ENCODE measurements at places on chromosomes 11 and 22.

GRCh38 chr11:87187930-87188329 is 150.2 kb downstream of the TMEM135 start:
- no peak for DNase-seq

- DNase-seq: no peak
Measured at GRCh38 chr11:126192361-126192760, 19.1 kb downstream of the RPUSD4 start.

GRCh38 chr11:69540118-69541000 is 58.9 kb downstream of the LINC01488 start:
- no peak for DNase-seq

DNA sequence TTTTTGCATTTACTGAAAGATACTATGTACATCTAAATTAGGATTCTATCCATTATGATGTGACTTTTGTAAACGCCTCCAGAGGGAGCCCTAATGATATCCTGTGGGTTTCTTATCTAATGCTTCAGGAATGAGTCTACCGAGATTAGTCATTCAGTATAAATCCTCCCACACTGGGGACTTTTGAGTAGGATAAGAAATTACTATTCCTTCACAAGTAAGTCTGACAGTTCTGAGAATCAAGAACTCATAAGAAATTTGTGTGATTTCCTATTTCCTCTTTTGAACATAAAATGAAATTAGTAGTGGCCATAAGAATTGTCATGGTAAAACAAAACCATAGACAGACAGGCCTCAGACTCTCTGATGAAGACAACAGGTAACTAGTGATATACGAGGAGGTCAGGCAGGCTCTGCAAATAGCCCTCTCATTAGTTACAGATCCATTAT is 10.0 kb upstream of the OR5M1 start:
- DNase-seq: no peak

- DNase-seq: no peak
Measured at GRCh38 chr22:42442748-42443147, 10.5 kb upstream of the NFAM1 start.

GRCh38 chr11:85118151-85118550 is 509.0 kb downstream of the DLG2 start:
- no peak for DNase-seq

DNA sequence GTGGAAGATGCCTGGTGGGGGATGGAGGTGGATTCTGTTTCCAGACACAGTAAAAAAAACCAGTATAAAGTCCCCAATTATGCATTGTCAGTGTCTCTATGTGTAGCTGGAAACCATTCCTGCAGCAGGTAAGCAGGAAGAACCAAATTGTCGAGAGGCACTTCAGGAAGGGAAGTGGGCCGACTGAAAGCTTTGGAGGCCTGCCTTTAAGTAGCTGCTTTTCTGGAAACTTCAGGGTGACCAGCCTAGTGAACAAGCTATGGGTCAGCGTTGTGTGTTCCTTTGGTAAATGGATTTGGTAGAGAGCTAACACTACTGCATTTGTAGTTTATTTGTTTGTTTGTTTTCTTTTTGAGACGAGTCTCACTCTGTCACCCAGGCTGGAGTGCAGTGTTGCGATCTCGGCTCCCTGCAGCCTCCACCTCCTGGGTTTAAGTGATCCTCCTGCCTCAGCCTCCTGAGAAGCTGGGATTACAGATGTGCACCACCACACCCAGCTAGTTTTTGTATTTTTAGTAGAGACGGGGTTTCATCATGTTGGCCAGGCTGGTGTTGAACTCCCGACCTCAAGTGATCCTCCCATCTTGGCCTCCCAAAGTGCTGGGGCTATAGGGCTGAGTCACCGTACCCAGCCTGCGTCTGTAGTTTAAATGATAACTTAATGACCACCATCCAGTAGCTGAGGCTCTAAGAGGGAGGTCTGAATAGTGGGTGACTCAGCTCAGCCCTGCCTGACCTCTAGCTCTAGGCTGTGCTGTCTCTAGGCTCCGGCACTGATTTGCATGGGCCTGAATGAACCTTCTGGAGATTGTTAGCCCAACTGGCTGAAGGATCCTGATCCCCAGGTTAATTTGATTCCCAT is 12.8 kb downstream of the PTPRJ start:
- DNase-seq: no peak

GRCh38 chr22:48619721-48620120 is 1208.0 kb downstream of the BRD1 start:
- no peak for DNase-seq

GRCh38 chr11:98053851-98054250 is 966.9 kb upstream of the CNTN5 start:
- DNase-seq: no peak

DNA sequence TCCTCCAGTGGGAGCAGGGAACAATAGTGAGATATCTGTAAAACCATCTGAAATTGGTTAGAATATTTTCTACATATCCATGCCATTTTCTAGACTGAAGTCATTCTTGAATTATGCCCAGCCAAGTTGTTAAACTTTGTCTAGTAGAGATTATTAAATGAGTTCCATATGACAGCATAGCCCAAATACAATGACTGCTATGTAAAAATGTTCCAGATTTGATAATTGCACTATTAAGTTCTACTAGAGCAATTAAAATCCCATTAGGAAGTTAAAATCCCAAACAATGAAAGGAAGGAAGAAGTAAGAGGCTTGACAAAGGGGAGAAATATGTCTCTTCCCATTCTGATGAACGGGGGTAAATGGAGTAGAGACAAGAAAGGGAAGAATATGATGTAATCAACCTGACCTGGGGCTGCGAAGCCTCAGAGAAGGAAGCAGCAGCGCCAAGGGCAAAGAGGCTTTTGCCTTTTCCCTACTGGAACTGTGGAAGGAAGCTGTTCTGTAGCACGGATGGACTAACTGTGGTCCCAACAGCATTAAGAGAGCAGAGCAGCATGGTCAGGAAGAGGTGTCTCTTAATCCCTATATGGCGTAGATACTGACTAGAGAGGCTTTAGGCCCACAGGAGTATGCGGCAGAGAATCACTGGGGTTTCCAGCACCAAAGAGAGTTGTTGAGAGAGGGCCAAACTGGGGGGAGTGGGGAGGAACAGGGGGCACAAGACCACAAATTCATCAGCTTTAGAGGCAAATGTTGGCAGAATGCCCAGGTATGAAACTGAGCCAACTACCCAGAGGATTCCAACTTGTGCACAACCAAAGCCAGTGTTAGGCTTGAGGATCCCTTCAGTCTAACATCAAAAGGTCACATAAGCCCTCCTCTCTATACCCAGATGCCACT is 26.7 kb downstream of the RRP8 start:
- DNase-seq: no peak

- DNase-seq: no peak
Measured at GRCh38 chr11:79390477-79390876, 50.4 kb downstream of the TENM4 start.

DNA sequence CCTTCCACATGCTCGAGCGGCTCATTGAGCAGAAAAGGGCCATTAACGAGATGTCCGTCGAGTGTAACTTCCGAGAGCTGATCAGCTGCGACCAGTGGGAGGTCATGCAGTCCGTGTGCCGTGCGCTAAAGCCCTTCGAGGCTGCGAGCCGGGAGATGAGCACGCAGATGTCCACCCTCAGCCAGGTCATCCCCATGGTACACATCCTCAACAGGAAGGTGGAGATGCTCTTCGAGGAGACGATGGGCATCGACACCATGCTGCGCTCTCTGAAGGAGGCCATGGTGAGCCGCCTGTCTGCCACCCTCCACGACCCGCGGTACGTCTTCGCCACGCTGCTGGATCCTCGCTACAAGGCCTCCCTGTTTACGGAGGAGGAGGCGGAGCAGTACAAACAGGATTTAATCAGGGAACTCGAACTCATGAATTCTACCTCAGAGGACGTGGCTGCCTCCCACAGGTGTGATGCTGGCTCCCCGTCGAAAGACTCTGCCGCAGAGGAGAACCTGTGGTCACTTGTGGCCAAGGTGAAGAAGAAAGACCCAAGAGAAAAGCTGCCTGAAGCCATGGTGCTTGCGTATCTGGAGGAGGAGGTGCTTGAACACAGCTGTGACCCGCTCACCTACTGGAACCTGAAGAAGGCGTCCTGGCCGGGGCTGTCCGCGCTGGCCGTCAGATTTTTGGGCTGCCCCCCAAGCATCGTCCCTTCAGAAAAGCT is 31.7 kb downstream of the ALG12 start:
- DNase-seq: no peak

DNA sequence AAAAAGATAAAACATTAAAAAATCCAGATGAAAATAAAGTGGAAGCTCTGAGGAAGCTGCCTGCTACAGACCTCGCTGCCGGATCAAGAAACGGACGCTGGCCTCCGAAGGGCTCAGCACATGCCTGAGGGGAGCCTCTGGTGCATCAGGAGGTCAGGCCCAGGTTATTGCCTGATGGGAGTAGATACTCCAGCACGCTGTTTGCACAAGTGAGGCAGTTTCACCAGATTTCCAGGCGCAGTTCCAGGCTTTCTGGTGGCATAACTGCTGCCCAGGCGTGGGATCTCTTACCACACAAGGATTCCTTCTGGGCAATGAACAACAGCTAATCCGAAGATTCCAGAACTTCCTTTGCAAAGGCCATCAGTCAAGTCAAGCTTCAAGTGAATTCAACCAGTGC is 154.2 kb downstream of the MPPED1 start:
- no peak for DNase-seq

- DNase-seq: no peak
Measured at GRCh38 chr22:43447380-43447779, 35.6 kb downstream of the MPPED1 start.

GRCh38 chr11:34599406-34599945 is 21.4 kb upstream of the EHF start:
- no peak for DNase-seq

GRCh38 chr11:85695546-85695945 is 9.6 kb upstream of the CCDC89 start:
- no peak for DNase-seq

- peak; percentile 10 for DNase-seq
Measured at GRCh38 chr11:117597071-117597470, 199.9 kb downstream of the DSCAML1 start.

- DNase-seq: no peak
Measured at GRCh38 chr11:108364159-108364558, 103.2 kb downstream of the C11orf65 start.

GRCh38 chr11:104467404-104467803 is 303.5 kb upstream of the PDGFD start:
- DNase-seq: no peak

GRCh38 chr22:20783844-20784723 is 10.2 kb downstream of the SERPIND1 start:
- peak; percentile 63 for DNase-seq

DNA sequence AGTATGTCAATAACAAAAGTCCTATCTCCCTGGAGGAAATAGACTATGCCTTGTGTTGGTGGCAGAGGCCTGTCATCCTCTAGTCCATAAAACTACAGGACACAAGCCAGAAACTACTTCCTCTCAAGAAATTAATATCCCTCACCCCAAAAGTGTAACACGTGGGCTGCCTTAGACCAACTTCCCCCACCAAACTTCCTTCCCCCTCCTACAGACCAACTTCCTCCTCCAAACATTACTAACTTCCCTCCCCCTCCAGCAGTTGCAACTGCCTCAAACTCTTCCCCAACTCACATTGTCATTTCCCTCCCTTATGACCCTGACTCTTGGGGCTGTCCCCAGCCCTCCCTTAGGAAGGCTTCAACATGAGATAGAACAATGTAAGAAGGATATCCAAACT is 6.3 kb downstream of the OR52K2 start:
- no peak for DNase-seq

DNA sequence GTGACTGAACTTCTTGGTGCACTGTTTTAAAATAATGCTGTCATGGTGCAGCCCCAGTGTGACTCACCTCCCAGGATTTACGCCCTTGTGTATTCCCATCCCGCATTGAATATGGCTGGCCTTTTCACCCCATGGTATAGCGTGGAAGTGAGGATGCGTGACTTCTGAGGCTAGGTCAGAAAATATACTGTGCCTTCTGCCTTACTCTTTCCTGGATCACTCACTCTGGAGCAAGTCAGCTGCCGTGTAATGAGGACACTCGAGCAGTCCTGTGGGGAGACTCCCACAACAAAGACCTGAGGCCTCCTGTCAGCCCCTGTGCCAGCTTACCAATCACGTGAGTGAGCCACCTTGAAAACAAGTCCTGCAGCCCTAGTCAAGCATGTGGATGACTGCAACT is 471.9 kb upstream of the KIRREL3 start:
- no peak for DNase-seq

DNA sequence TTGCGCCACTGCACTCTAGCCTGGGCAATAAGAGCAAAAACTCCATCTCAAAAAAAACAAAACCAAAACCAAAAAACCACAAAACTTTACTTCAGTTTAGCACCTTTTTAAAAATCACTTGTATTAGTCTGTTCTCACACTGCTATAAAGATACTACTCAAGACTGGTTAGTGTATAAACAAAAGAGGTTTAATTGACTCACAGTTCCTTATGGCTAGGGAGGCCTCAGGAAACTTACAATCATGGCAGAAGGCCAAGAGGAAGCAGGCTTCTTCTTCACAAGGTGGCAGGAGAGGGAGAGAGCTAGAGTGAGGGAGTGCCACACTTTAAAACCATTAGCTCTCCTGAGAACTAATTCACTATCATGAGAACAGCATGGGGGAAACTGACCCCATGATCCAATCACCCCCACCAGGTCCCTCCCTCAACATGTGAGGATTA is 261.3 kb downstream of the TMEM135 start:
- DNase-seq: no peak

DNA sequence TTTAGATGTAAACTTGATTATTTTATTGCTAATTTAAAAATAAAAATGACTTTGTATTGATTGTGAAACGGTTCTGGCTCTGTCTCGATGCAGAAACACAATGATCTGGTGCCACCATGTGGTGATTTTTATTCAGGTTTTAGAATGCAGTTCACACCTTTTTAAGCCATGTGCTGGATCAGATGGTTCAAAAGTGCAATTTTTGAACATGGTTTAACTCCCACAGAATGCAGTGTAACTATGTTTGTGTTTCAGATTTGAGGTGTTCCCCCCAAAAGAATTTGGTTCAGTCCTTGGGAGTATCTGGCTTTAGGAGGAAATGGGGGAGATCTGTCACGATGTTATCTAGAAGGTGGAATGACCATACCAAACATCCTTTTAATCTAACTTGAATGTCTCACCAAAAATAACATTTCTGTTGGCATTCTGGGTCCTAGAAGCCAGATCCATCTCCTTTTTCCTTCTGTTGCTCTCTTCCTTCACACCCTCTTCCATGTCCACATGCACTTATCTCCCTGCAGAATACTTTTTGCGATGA is 7.9 kb downstream of the MRPL16 start:
- DNase-seq: peak; percentile 79

- DNase-seq: no peak
Measured at GRCh38 chr11:5603326-5603725, 6.9 kb downstream of the TRIM6 start.

- no peak for DNase-seq
Measured at GRCh38 chr11:62556875-62557631, 10.4 kb upstream of the AHNAK start.

DNA sequence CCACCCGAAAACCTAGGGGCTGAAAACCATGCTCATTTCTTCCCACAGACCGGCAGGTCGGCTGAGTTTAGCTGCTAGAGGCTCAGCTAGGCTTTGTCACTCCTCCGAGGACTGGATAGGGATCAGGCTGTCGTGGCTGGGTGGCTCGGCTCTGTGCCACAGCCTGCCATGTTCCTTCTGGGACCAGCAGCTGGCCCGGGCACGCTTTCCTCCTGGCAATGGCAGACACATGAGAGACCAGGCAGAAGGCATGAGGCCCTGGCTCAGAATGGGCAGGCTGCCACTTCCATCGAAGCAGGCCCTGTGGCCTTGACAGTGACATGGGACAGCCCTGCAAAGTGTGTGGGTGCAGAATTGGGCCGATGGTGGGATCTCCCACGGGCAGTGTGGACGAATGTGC is 20.9 kb downstream of the PARVG start:
- no peak for DNase-seq

GRCh38 chr11:65262381-65262680 is 569 bp downstream of the POLA2 start:
- DNase-seq: no peak

- DNase-seq: no peak
Measured at GRCh38 chr22:47276450-47276820, 514.0 kb downstream of the TBC1D22A start.
